Epithelial cell of esophagus (primary cell): ENCODE measurements at places on chromosomes 3 and 15.

DNA sequence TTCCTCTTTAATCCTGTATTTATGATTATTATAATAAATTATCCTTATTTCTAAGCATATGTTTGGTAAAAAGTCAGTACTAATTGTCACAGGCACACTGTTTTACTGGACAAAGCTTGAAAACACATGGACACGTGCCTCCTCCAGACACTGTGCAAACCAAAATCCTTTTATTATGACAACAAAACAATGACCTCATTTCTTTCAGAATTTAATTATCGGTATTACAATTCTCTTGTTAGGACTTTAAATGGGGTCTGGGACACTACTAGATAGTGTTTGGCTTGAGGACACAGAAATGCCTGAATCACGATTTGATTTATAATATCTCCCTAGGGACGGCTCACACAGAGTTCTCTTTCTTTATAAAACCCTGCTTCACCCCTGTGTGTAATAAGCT is 107.3 kb upstream of the IGSF10 start:
- no peak for DNase-seq

DNA sequence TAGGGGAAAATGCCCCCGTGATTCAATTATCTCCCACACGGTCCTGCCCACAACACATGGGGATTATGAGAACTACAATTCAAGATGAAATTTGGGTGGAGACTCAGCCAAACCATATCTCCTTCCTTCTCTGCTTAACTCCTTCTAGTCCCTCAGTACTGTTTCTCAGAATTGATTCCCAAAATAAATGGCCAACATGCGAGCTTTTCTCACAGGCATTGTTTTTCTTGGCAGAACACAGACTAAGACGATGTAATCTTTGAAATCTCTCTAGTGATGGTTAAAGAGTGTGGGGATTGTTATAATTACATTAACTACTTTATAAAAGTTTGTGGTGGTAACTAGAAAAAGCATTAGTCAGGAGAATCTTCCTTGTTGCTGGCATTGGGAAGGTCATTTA is 366.5 kb downstream of the LPP start:
- no peak for DNase-seq

DNA sequence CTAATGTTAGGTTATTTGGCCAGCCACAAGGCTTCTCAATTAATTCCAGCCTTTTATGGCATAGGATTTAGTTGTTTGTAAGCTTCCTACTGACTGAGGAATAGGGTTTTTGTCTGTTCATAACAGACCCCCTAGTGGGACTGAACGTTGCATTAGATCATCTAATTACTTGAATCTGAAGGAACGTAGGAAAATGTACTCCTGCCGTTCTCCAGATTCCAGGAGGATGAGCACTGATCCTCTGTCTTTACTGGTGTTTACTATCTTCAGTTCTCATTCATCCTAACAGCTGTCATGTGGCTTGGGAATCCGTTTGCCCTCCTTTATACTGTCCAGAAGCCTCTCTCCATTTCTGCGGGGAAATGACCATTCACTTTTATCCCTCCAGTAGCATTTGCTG is 52.7 kb downstream of the RAD54L2 start:
- no peak for DNase-seq

DNA sequence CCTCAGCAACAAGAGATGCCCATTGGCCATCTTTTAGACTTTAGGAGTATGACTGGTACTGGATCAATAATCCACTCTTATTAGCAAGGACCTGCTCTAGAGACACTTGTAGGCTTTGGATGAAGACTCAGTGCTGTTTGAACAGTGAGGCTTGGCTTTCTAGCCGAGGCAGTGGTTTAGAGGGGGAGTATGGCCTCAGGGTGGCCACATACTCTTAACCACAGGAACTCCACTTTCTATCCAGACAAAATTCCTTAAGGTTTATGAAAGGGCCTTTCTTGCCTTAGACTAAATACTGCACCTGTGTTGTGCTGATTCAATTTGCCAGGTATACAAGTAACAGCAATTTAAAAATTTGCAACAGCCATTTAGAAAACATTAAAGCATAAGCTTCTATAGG is 1046.3 kb downstream of the DIPK2A start:
- no peak for DNase-seq

DNA sequence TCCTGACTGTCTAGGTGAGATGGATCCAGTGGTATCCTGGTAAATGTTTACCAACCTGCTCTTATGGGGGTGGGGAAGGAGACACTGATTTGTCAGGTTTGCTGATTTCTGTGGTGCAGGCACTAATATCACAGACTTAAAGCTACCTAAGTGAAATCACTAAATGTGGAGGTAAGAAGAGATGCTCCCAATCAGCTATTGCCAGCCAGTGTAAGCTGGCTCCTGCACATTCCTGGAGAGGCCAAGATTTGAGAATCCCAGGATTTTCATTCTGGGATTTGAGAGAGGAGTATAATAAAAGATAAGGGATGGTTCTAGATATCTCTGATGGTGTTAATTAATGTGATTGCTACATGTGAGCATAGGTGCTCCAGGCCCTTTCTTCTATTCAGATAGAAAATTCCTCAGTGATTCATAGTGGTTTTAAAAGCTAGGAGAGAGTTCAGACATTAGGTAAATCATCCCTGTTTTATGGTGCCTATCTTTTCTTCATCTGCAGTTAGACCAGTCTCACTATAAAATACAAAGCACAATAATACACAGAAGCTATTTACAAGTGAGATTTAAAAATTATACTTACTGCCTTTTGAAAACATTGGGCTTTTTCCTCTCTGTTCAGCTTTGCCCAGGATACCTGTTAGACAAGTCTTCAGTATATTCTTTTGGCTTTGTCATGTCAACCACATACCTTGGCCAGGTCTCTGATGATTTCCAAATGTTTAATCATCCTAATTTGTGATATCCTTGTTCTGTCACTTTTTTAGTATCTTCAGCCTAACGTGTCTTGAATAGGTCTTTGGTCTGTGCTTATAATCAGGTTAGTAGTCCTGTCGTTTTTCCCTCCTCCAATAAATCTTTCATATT is 90.9 kb downstream of the MBNL1 start:
- DNase-seq, result peak; percentile 72

- DNase-seq, result no peak
Observed at GRCh38 chr3:181484026-181484425, 227.7 kb upstream of the SOX2 start.

DNA sequence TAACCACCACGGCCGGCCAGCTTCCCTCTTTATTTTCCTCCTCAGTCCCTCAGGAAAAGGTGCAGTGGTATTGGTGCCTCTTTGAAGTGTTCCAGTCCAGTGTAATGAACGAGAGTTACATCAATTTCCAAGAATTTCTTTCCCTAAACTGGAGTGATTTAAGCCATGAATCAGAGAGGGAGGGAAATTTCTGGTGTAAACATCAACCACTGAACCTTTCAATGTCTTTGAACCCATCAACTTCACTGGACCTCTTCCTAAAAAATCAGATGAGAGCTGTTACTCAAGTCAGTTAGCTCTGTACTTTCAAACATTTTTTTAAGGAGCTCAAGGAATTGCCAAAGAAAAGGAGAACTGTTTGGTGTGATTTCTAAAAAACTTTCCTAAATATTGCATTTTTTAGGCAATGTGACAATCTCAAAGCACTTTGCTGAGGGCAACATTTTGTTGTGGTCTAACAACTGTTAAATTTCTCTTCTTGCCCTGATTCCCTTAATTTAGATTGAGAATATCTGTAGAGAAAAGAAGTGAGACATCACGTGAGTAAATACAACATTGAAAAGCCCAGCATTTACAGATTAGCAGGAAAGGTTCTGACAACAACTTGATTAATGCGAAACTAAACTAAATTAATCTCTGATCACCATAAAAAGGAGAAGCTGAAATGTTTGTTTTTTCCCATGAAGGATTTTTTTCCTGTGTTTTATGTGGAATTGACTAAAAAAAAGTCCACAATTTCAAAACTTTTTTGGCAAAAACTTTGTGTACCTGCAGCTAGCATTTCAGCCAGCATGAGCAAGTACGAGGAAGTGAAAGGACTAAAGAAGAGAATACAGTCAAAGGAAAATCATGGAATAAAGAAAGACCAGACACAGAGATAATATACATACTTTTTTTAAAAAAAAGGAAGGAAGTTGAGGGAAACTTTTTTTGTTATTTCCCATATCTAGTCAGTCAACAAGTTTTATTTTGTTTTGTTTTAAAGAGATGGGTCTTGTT is 9.1 kb upstream of the DAZL start:
- no peak for DNase-seq

DNA sequence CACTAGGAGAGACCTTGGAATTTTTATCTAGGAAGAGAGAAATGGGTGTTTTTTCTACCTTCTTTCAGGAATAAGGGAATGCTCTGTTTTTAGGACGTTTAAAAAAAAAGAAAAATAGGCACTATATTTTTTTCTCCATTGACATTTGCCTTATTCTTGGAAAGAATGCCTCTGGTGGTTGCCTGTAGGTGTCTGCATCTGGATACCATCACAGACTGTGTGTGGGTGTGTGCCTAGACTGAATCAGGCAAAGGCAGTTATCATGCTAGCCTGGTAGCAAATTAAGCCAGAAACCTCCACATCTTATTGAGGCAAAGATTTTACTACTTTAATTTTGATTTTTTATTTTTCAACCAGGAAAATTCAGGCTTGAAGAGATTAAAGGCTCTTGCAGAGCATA is 513.6 kb upstream of the KCNMB2 start:
- no peak for DNase-seq

DNA sequence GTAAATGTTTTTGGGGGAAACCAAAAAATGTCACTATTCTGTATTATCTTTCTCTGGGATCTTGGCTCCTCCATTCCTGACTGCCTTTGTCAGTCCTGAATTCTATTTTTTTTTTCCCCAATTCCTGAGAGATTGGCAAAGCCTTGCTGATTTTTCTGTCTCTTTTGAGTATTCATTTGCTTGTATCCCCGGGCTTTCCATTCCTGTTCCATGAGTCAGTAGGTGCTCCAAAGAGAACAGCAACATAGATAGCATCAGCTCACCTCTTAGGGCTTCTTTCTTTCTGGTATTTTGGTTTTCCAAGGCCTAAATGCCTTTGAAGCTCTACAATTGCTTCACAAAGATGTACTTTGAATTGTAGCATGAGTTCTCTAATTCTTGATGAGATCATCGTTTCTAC is 271.7 kb upstream of the LRRC3B start:
- DNase-seq, result peak; percentile 10

GRCh38 chr3:48697952-48698351 is 12.2 kb upstream of the NCKIPSD start:
- no peak for DNase-seq

DNA sequence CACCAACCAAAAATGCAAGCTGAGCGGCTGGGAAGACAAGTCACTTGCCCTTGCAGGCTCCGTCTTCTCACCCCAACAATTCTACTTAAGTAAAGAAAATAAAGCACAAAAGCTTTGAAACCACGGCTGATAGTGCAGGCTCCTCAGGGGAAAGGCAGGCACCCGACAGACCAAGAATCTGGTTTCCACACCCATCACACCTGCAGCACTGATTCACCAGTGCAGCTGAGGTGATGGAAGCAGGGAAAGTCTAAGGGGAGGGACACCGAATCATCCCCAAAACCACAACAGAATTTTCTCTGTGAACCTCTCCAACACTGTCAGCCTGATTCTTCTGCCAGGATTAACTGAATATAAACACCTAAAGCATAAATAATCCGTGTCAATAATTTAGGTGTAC is 62.0 kb upstream of the NSMCE3 start:
- peak; percentile 4 for DNase-seq

GRCh38 chr3:139455206-139455605 is 21.1 kb downstream of the RBP2 start:
- DNase-seq, result no peak

DNA sequence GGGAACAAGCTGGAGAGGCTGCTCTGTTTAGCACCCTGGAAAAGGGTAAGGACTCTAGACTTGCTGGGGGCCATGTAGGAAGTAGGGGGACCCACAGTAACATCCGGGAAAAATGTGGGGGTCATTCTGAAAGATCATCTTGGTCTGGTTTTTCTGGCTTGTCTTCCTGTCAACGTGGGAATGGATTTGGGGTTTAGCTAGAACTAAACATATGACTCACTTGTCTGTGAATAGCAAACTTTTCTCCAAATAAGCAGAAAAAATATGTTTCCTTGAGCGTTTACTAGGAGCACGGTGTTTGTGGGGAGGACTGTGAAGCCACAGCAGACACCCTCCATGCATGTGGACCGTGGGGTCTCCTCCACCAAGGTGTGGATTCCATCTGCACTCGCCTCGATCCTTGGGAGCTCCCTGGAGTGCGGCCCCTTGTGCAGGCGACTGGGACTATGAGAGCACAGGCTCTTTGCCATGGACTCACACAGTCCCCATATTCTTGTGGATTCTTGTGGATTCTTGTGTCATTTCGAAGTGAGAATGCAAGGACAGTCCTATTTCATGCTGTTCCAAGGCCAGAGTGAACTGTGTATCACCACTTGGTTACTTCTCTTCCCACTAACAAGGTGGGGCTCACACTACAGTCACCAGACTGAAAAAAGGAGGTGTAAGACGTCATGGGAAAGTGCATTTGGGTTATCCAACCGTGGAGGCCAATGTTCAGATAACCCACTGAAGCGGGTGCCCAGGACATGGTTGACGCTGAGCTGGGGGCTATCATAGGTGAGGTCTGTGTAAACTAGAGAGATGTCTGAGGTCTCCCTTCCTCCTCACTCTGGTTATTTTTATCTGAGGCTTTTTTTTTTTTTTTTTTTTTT is 25.5 kb downstream of the PGPEP1L start:
- DNase-seq, result peak; percentile 40

DNA sequence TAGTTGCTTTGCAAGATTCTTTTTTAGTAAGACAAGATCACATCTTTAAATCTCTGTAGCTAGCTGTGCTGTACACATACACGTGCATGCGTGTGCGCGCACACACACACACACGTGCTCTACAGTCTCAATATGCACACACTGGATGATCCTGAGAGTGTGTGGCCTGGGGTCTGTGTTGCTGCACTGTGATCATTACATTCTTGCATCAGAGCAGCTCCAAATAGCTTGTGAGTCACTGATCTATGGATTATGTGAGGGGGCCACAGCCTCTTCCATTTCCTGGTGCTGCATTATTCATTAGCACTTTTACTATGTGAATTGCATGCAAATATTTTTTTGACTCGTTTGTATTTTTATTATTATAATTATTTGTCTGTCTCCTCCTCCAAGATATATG is 34.6 kb downstream of the MCTP2 start:
- peak; percentile 39 for DNase-seq

DNA sequence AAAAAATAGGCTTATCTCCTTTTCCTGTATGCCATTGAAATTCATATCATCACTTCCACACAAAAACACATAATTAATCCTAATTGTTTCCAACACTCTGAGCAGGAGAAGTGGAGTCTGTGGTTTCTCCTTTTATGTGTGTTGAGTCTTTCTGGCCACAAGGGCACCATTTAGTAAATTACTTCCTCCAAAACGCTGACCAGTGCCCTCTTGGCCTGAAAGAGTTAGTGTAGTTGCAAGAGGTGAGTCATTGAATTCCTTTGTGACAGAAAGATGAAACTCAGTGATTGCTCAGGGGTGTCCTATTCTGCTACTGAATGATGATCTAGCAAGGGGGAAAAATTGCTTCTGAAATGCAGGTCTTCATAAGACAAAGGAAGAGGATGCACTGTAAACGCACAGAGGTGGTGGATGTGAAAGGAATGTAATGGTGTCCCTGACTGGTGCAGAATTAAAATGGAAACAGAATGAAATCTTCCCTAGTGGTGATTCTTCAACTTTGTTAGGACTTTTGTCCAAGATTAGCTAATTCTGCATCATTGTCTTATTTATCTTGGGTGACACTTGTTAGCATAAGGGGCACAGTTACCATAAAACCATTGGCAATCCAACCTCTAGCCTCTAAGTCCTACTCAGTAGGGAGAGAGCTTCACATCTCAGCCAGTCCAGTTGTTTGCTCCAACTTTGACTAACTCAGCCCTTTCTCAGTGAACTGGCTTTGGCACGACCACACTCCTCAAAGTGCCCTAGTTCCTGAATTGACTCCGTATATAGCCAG is 208.4 kb upstream of the NANOGP8 start:
- peak; percentile 47 for DNase-seq

- no peak for DNase-seq
Observed at GRCh38 chr15:81108427-81108826, 25.6 kb upstream of the CFAP161 start.
